ENCODE measurements at places on chromosomes 13 and 19.

GRCh38 chr13:55576389-55576788 is 1564.3 kb upstream of the PRR20A start:
- DNase-seq: no peak

GRCh38 chr13:93945621-93946020 is 533.9 kb downstream of the DCT start:
- no peak for DNase-seq

DNA sequence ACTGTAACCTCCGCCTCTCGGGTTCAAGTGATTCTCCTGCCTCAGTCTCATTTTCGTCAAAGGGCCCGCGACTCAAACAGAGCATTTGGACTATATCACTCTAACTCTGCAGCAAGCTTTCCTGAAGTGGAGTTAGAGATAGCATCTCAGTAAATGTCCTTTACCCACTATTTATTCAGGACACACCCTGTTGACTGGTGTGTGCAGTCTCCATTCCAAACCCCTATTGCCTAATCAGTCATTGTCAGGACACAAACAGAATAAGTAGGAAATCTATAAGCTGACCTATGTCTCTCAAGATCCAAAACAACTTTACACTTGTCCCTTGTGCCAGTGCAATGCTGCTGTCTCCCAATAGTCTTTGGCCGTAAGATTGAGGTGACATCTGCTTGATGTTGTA is 1.4 kb downstream of the ZNF222 start:
- DNase-seq: no peak

- DNase-seq: no peak
Observed at GRCh38 chr19:31015778-31016177, 333.5 kb downstream of the TSHZ3 start.

GRCh38 chr19:39828015-39828653 is 5.8 kb downstream of the DYRK1B start:
- DNase-seq: no peak

DNA sequence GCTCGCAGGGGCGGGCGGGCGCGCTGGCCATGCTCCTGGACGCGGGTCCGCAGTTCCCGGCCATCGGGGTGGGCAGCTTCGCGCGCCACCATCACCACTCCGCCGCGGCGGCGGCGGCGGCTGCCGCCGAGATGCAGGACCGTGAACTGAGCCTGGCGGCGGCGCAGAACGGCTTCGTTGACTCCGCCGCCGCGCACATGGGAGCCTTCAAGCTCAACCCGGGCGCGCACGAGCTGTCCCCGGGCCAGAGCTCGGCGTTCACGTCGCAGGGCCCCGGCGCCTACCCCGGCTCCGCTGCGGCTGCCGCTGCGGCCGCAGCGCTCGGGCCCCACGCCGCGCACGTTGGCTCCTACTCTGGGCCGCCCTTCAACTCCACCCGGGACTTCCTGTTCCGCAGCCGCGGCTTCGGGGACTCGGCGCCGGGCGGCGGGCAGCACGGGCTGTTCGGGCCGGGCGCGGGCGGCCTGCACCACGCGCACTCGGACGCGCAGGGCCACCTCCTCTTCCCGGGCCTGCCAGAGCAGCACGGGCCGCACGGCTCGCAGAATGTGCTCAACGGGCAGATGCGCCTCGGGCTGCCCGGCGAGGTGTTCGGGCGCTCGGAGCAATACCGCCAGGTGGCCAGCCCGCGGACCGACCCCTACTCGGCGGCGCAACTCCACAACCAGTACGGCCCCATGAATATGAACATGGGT is 599 bp downstream of the ZIC2 start:
- DNase-seq: no peak

DNA sequence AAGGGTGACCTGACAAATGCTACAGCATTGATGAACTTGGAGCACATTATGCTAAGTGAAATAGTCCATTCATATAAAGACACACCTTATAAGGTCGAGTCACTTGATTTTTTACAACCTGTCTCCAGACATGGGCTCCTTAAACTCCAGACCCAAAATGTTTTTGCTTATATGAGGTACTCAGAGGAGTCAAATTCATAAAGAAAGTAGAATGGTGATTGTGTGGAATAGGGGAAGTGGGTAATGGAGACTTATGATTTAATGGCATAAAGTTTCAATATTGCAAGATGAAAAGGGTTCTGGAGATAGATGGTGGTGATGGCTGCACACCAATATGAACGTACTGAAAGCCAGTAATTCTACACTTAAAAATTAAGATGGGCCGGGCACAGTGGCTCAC is 59.3 kb downstream of the ZNF627 start:
- no peak for DNase-seq

GRCh38 chr19:49816590-49816989 is 1.5 kb upstream of the MED25 start:
- no peak for DNase-seq

DNA sequence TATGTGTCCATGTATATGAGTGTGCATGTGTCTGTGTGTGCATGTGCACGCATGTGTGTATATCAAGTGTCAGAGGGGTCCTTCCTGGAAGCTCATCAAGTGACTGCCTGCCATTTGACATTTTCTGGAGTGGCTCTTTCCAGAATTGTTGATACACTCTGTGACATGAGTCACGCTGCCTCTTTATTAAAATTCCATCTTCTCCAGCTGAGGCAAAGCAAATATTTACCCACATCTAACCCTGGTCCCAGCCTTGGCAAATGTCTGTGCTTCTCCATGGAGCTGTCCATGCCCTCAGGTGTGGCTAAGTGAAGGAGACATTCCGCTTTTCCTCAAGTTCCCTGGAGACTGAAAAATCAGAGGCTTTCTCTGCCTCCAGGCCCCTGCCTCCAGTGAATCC is 88.2 kb upstream of the MBNL2 start:
- DNase-seq: no peak

DNA sequence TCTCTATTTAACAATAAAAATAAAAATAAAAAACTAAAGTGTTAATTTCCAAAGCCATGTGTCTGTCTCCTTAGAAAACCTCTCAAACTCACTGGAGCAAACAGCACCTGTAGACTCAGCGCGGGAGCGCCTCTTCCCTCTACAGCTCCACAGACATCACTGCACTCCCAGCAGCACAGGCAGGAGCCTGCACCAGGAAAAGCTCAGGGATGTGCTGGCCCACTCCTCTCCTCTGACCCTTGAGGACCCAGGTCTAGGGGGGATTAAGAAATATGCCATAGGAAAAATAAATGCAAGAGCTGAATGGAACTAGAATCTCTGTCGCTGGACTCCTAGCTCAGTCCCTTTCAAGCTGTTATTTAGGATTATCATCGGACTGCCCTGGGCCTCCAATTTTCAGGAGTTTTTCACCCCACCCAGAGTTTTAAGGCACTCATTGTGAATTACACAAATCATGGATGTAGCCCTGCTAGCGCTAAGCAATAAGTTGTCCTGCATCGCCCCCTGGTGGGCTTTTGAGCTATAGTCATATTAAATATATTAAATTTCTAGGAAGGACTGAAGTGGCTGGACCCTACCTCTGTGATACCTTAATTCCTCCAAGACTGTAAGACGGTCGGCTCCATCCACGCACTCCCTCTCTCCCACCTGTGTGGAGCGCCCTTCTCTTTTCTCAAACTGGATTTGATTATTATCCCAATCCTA is 333.9 kb downstream of the UQCRFS1 start:
- peak; percentile 32 for DNase-seq

DNA sequence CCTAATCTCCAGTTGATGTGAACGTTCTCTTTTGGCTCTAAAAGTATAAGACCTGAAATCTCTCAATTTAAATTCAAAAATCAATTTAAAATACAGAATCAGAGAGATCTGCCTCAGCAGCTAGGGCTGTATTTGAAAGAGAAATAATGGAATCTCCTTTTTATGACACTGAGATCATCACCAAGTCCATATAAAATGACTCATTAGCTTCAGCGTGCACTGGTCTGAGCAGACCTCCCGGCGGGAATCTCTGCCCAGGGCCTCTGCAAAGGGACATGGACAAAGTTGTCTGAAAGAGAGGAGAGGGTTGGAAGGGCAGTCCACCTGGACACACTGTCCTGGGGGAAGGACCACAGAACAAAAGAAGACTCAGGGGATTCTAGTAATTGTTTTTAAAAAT is 855.6 kb downstream of the EFNB2 start:
- no peak for DNase-seq

GRCh38 chr13:44415815-44416214 is 42.2 kb downstream of the SERP2 start:
- DNase-seq: no peak

DNA sequence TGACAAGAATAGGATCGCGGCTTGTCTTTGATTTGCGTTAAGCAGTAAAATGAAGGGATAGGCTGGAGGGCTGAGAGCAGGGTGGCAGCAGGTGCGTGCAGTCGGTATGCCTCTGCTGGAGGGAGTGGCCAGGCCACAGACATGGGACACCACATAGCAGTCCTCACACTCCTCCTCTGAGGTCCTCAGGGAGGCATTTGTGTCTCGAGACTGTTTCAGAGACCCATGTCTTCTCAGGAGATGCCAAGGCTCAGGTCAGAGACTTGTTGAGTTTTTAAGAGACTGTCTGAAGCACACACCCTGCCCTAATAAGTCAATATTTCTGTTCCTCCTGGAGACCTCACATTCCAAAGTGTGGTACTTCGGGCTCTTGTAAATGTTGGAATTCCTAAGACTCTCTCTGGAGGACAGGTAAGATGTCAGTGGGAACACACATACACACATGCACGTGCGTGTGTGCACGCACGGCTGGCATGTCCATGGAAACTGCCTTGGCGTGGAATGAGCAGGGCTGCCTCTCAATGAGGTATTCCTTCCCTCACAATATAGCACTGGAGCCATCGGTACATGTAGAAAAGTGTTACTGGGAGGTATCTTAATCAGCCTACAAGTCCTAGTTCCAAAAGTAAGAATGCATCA is 46.4 kb downstream of the COL4A2 start:
- no peak for DNase-seq

- no peak for DNase-seq
Observed at GRCh38 chr13:75417012-75417384, 65.0 kb downstream of the TBC1D4 start.

DNA sequence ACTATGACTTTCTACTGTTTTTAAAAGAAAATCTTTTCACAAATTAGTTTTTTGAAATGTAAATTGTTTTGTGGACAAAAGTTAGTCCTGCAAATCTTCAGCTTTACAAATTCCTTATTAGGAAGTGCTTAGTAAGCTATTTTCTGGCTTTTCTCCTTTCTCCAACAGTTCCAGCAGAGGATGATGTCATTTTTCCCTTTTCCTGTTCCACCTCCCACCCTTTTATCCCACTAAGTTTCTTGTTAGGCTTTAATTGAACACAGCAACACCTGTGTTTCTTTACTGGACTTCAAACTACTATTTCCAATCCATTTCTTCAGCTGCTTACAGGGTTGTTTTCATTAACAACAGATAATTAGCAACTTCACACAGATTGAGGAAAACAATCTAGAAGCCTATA is 389.2 kb downstream of the NDFIP2 start:
- DNase-seq: no peak

DNA sequence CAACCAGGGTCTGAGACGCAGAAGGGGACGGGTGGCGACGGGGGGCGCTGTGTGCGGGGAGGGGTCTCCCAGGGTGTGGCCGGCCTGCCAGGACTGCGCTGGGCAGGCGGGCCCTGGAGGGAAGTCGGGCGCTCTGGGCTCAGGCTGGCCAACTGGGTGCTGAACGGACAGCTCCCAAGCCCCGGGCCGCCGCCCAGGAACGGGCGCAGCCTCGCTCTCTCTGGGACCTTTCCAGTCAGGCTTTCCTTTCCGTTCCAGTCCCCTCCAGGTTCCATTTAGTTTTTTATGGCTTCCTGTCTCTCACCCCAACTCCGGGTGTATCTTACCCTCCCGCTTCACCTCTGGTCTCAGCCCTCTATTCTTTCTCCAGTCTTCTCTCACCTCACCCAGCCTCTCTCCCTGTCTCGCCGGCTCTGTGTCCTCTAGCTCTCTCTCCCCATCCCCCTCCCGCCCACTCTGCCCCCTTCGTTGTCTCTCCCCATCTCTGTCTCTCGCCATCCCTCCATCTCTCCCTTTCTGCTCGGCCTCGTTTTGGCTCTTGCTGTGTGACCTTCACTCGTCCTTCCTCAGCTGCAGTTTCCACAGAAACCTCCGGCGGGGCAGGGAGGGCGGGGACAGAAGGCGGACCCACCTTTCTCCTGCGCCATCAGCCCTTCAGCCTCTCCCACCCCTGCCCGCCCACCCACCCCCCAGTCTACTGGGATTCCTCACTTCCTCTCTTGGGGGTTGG is 3.3 kb upstream of the ATP1A3 start:
- DNase-seq: no peak

DNA sequence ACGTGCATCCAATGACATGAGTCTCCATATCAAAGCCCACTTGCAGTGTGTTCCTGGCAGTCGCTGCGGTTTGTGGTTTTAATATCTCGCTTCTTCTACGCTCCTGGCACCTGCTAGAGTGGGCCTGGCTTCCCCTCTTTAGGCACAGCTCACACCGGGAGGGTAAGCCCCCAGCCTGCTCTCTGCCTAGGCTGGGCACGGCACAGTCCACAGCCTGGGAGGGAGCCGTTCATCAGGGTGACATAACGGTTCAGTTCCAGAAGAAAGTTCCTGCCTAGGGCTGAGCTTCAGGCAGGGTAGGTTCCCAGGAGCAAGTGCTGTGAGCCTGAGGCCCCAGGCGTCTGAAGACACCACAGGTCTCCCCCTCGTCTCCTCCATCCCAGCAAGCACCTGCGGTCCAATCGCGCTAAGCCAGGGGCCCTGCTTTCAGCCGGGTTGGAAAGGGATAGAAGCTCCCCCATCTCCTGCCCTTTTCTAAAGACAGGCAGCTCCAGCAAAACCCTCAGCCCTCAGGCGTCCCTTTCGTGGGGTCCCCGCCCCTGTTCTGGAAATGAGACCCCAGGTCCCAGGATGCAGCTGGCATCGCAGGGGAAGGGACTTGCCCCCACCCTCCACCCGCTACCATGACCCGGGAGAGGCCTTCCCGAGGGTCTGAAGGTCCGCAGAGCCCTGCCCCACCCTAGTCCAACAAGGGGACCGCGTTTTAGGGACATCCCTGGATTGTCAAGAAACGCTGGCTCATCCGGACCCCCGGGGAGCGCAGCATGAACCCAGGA is 121.6 kb upstream of the ZNF507 start:
- no peak for DNase-seq

DNA sequence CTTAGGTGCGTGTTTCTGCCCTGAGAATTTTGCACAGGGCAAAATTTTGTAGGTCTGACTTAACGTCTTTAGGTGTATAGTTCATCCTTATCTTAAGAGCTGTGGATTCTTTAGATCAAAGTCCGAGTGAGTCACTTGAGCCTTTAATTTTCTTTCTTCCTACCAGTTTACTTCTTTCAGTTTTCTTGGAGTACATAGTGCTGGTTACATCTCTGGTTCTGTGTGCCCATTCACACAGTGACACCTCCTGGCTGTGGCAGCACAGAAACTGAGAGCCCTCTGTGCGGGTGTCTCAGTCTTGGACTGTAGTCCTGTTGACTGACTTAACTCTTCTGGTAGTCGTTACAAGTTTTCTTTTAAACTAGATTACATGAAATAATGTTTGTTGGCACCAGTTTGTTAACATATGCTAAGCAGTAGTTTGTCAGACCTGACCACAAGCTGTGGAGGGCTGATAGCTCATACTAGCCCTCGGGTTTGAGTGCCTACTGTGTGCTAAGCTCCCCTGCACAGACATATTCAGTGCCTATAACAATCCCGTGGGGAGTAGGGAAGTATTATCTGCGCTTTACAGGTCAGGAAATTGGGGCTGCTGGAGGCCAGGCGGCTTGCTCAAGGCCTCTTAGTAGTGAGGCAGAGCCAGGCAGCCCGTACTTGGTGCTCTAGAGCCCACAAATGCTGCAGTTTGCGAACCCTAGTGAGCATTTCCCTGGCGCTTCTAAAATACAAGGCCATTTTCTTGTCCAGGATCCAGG is 1.6 kb downstream of the GATAD2A start:
- peak; percentile 43 for DNase-seq
